ENCODE measurements at places on chromosomes 12 and 14.
A peak's percentile ranks its signal among the peaks of the same experiment; 100 is the strongest.

- peak; percentile 92 for DNase-seq
These were observed at the start of gene LMBR1L for GRCh38 chr12:49110464-49111155. Gene LMBR1L (minus strand): TSS chr12:49110847. CDS start chr12:49110555, 292 bp downstream.

- no peak for DNase-seq
These were observed 40.6 kb downstream of the ACTN1 start for GRCh38 chr14:68938271-68939150.

DNA sequence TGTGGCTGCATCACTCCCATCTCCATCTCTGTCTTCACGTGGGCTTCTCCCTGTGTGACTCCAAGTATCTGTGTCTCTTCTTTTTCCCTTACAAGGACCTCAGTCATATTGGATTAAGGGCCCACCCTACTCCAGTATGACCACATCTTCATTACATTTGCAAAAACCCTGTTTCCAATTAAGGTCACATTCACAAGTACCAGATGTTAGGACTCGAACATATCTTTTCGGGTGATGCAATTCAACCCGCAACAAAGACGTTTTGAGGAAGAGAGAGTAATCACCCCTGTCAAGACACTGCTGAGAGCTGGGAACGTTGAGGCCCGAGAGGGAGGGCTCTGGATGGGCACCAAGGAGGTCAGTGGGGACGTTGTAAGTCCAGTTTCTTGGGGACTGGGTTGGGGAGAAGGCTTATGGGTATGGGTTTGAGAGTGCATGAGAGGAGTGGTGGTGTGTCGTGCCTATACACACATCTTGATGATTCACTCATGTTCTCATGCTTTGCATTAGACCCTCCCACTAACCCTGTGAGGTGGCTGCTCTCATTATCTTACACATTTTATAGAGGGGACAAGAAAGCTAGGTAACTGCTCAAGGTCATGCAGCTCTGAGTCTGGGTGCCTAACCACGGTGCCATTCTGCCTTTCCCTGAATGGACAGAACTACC is 12.1 kb upstream of the IFI27 start:
- no peak for DNase-seq

GRCh38 chr14:71538288-71538687 is 393.9 kb upstream of the RGS6 start:
- no peak for DNase-seq

DNA sequence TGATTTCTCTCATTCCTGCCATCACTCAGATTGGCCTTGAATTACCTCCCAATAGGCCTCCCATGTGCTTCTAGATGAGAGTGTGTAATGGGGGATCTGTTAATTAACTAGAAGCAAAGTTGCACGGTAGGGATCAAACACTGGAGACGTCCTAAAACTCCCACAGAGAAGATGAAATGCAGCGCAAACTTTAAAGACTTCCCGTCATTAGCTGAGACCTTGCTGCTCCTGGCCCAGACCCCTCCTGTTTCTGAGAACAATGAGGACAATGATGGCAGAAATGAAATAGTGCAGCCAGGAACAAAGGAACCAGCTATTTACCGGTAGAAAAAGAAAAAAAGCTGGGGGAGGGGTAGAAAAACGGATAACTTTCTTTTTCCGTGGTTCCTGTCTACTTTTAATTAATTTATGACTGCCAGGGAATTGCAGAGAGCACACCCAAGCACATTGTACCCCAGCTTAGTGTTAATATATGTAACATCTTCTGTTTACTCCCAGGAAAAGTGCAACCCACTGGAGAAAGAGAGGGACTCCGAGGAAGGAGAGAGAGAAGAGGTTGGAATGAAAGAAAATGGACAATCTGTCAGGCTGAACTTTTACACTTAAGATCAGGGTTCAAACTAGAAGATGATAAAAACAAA is 280.7 kb upstream of the SOX5 start:
- DNase-seq: no peak

GRCh38 chr12:76137606-76138005 is 53.1 kb upstream of the NAP1L1 start:
- DNase-seq: no peak

GRCh38 chr12:66047411-66048021 is 83.0 kb downstream of the LLPH start:
- no peak for DNase-seq

DNA sequence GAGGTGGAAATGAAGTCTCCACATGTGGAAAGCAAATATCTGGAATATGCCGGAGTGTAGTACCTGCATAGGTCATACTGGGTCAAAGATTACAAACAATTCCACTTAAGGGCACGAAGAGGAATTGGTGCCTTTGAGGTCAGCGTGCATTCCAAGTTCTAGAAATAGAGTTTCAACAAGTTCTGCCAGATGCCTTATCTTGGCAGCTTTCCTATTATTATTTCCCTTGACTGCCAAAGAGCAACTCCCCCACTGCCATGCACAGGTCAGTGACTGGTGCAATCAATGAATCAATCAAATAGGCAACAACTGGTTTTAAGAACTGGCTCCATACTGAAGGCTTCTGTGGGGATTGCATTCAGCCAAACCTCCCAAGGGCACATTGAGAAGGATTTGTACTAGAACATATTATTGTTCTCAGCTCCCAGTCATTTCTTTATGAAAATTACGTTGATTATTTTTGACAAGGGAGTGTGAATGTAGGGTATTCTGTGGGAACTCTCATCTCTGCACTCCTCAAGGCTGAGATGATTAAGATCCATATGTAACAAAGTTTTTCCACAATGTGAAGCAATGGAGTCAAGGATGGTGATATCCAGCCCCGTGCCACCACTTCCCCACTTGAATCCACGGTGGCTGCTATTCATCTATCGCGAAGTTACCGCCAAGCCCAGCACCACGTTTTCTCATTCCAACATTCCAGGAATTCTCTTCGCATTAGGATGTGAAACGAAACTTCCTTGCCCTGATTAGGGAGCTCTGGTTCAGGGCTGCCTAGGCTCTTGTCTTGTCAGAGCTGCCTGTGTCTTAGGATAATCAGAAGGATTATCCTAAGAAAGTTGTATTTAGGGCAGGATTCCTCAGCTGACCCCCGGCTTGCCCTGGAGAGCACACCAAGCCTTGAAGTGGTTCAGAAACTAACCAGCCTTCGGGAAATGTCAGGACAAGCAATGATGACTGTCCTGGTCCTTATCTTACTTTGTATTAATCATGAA is 115.1 kb upstream of the PCED1B start:
- no peak for DNase-seq

DNA sequence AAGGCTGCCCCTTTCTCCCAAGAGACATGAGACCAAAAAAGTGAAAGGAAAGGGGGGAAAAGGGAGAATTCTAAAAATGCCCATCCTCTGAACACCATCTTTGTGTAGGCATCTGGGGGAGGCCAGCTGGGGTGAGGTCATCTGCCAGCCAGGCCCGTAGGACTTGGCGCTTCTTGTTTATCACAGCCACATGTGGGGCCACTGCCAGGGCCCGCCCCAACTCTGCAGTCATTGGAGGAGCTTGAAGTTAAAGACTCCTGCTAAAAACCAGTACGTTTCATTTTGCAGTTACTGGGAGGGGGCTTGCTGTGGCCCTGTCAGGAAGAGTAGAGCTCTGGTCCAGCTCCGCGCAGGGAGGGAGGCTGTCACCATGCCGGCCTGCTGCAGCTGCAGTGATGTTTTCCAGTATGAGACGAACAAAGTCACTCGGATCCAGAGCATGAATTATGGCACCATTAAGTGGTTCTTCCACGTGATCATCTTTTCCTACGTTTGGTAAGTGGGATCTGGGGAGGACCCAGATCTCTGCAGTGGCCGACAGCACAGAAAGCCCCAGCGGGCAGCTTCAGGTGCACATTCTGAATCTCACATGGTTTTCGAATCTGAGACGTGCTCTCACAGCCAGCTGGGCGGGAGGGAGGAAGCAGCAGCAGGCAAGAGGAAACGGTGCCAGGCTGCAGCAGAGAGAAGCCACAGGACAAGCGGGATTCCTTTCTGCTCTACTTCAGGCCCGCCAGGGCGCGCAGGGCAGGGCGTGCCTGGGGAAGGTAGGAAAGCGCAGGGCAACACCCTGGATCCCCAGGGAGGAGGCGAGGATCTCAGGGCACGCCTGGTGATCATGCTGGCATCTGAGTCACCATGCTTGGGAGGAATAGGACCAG is at the start of gene P2RX7:
TSS of gene P2RX7 (plus strand) at position 276 of the 881 bp plus-strand sequence. CDS start at position 371, 95 bp downstream.
- DNase-seq: peak; percentile 38

Measured in stimulated activated CD4-positive, alpha-beta T cell treated with anti-CD3 and anti-CD28 coated beads, Interleukin-4, amount 100 ng/mL, for 1 hour (primary cell).